Stimulated activated CD4-positive, alpha-beta T cell treated with anti-CD3 and anti-CD28 coated beads, Interleukin-1b, Interleukin-23, amount 100 ng/mL, for 1 hour (primary cell): ENCODE measurements at places on chromosomes 7 and 10.

DNA sequence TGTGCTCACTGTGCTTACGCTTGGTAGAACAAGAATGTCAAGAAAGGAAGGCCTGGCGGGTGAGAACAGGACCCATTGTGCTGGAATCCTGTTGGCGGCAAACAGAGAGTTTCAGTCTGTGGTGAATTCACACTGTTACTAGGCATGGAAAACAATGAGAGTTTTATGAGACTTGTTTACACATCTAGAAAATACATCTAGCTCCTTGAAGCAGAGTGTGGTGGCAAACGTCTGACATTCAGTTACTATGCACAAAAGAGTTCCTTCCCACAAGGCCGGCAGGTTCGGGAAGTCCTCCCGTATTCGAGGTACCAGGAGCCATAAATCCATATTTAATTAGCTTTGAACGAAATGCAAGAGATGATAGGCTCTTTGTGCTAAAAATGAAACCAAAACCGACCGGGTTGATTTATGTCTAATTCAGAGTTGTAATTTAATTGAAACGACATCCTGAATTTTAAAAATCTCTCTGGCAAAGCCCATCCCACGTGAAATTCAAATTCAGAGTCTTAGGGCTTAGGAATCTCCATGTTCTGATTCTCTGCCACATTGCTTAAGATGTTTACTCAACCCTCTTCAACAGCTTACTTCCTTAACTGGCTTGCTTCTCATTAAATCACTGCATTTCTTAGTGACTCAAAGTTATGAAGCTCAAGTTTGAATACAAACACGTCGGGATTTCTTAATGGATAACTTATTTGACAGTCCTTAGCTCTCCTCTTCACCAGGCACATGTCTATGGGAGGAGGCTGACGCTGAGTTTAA lies 299.9 kb upstream of the PITRM1 start:
- no peak for DNase-seq

- no peak for DNase-seq
Measured at GRCh38 chr7:137789215-137789882, 57.4 kb downstream of the DGKI start.

DNA sequence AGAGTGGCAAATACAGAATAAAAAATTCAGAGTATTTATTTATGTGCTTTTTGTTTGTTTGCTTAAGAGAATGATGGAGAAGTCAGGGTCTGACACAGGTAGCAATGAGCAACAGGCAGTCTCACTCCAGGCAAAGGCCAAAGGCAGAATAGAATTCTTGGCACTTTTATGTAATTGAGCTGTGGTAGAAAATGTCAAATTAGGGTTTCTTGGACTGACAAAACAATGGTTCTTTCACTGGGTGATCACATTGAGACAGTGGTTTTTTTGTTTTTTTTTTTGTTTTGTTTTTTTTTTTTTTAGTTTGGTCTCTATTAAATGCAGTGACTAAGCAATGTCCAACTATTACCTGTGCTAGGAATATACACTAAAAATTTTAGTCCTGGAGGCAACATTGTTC lies 27.4 kb downstream of the POM121L12 start:
- DNase-seq = no peak

- DNase-seq = no peak
Measured at GRCh38 chr10:24363070-24363469, 154.1 kb downstream of the KIAA1217 start.

GRCh38 chr10:59654007-59654406 lies 55.6 kb downstream of the SLC16A9 start:
- no peak for DNase-seq

DNA sequence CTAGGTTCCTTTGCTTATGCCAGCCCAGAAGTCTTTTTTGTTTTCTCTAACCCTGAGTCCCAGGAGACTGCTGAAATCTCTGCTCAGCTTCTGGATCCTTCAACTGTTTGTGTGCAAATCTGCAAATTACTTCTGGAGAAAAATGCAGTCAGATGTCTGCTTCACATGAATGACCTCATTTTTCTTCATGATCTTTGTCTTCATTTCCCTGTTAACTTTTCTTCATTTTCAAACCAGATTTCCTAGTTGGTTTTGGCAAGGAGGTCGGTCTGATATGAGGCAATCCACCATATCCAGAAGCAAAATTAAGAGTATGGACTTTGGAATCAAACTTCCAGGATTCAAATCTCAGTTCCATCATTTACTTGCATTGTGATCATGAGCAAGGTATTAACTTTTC lies 66.8 kb downstream of the ZNF503 start:
- DNase-seq = no peak

DNA sequence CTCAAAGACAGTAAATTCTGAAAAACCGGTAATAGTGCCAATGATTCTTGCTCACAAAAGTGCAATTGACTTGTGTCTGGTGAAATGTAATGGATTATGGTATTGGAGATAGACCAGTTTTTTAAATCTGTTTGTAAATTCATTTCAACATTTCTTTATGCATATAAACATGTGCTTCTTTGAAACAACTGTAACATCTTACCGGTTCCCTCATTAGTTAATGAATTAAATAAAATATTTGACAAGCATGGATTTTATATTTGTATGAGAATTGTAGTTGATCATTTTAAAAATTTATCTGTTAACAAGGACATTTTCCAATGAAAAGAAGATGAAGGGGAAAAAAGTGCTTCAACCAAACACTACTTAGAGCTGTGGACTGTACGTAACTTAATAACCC lies 21.0 kb upstream of the APBB1IP start:
- DNase-seq = no peak

- no peak for DNase-seq
Measured at GRCh38 chr10:89609833-89610346, 35.2 kb downstream of the PANK1 start.

DNA sequence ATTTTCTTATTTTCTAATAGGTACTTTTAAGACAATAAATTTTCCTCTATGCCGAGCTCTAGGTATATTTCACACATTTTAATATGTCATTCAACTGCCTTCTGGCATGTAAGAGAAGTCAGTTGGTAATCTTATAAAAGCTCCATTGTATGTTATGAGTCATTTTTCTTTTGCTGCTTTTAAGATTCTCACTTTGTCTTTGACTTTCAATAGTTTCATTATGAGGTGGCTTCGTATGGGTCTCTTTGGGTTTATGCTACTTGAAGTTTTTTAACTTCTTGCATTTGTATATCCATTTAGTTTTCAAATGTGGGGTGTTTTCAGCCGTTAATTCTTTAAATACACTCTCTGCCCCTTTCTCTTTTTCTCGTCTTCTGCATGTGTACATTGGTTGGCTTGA lies 80.5 kb downstream of the ABCA13 start:
- no peak for DNase-seq

GRCh38 chr7:132116369-132116768 lies 459.9 kb downstream of the PLXNA4 start:
- DNase-seq = no peak

DNA sequence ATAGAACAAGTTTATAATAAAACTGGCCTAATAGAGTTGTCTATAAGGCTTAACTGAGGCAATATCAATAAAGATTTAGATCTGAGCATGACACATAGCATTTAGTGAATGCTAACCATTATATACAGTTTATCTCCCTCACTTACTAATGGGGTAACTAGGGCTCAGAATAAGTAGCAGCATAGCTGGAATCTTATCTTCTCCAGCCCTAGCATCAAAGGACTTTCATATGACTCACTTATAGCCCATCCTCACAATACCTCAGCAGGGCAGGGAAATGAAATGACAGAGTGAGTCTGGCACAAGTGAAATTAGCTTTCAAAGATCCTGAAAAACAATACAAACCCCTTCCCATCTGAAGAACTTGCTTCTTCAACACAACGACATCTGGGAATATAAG lies 362.9 kb downstream of the KIF20B start:
- no peak for DNase-seq

- no peak for DNase-seq
Measured at GRCh38 chr10:100007231-100008141, 2.3 kb downstream of the DNMBP start.

- no peak for DNase-seq
Measured at GRCh38 chr7:102077081-102077480, 209.6 kb upstream of the SH2B2 start.

- no peak for DNase-seq
Measured at GRCh38 chr10:48466611-48467240, 138.1 kb downstream of the ARHGAP22 start.
